A549 treated with Hydrocortisone at 1 μM for 4 hours (cell line): ENCODE measurements at places on chromosomes 16 and 17. TPM values are rescaled to one million over a fixed set of nuclear protein-coding genes. Genes with fewer than 3 reads are reported as not detected.

Gene TMEM235
- total RNA-seq: not detected in 5 replicates

Gene ITGAD
- 0.02 to 0.06 TPM (median 0.05 TPM) in 3 of 5 replicates, not detected in the others for total RNA-seq

Gene FOXL1
- total RNA-seq: 1.1 to 2.6 TPM (median 1.6 TPM) in 5 replicates

Gene KRTAP4-5
- total RNA-seq: not detected in 5 replicates

Gene RNF167
- total RNA-seq: 86.0 to 136 TPM (median 116 TPM) in 5 replicates

Gene PSMC3IP
- total RNA-seq: 30.1 to 35.0 TPM (median 31.2 TPM) in 5 replicates

Gene NOS2
- total RNA-seq: 0.14 to 0.24 TPM (median 0.18 TPM) in 5 replicates
